ENCODE measurements at places on chromosomes 1 and 21. TPM values are rescaled to one million over a fixed set of nuclear protein-coding genes. Genes with fewer than 3 reads are reported as not detected.

- DNase-seq: no peak
These were observed 216.7 kb upstream of the HOOK1 start for GRCh38 chr1:59598120-59598440.

Gene ATXN7L2
- total RNA-seq: 10.2 TPM

DNA sequence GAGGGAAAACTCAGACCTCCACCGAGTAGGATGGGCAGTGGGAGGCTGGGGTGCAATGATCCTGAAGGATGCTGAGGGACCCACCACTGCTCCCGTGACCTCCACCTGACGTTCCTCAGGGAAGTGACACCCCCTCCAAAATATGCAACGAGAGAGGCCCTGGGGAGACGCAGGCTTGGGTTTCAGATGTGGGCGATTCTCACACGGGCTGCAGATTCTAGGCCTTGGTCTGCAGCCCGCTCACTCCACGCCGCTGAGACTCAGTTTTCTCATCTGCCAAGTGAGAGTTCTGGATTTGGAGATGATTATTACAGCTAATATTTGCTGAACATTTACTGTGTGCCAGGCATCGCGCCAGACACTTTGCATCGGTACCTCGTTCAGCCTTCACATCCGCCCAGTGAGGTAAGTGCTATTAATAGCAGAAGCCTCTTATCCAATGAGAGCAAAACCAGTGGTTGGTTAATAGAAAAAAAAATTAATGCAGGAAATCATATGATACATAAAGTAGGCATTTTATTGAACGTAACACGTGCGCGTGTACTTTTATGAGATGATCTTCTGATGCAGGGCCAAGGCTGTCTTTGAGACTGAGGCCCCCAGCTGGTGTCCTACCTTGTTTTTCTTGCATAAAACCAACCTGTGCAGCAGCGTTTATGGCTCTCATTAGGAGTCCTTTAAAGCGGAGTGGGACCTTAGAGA lies 102.0 kb upstream of the RUNX3 start:
- DNase-seq: peak; percentile 82

Gene NR1I3
- not detected for total RNA-seq

GRCh38 chr1:110338309-110338885 lies 780 bp upstream of the RBM15 start:
- DNase-seq: peak; percentile 98

GRCh38 chr21:45405819-45406762 lies 1.1 kb downstream of the COL18A1 start:
- DNase-seq: no peak

Gene GCSAML
- total RNA-seq: not detected

DNA sequence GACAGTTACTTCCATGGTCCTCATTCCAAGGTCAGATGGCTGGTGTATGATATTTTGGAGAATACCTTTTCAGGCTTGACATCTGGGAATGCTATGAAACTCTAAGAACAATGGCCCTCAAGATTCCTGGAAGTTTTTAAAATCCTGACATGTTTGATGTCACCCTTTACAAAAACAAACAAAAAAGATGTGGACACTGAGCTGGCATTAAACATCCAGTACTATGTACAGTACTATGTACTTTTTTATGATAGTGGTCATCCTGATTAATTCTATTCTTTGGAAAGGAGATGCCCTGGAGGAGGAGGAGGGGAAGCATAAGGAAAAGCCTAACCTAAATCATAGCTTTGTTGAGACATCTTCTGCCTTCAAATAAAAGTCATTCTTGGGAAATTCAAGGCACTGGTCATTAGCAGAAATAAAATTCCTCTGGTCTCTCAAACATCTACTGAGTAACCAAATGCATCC lies 235.4 kb downstream of the HMCN1 start:
- DNase-seq: no peak

Gene HPDL
- 16.8 TPM for total RNA-seq

Gene GPR153
- 0.99 TPM for total RNA-seq

GRCh38 chr1:32639489-32640075 lies 10.8 kb downstream of the ZBTB8OS start:
- no peak for DNase-seq

DNA sequence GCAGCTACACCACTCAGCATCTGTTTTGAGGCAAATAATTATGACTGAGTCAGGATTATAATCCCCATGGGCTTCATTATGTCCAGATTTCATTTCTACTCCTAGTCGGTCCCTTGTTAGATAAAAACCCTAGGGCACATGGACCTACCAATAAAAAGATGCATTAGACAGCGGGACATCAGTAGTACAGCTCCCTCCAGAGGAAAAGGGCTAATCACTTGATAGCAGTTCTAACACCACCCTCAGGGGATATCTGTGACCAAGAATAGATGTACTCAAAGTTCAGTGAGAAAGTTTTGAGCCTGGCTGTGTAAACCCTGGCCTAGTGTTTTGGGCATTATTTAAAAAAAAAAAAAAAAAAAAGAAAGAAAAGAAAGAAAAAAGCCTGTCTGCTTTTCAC lies 10.0 kb downstream of the GJA8 start:
- no peak for DNase-seq

- peak; percentile 55 for DNase-seq
These were observed 16.4 kb downstream of the KNCN start for GRCh38 chr1:46535063-46535462.

GRCh38 chr21:36104317-36105300 lies 30.3 kb upstream of the CBR3 start:
- DNase-seq: peak; percentile 64

Gene ADAMTS4
- total RNA-seq: 0.82 TPM

- DNase-seq: no peak
These were observed 111.9 kb upstream of the SLC44A3 start for GRCh38 chr1:94708299-94708685.

- DNase-seq: no peak
These were observed 38.3 kb upstream of the GBP5 start for GRCh38 chr1:89310976-89311375.

DNA sequence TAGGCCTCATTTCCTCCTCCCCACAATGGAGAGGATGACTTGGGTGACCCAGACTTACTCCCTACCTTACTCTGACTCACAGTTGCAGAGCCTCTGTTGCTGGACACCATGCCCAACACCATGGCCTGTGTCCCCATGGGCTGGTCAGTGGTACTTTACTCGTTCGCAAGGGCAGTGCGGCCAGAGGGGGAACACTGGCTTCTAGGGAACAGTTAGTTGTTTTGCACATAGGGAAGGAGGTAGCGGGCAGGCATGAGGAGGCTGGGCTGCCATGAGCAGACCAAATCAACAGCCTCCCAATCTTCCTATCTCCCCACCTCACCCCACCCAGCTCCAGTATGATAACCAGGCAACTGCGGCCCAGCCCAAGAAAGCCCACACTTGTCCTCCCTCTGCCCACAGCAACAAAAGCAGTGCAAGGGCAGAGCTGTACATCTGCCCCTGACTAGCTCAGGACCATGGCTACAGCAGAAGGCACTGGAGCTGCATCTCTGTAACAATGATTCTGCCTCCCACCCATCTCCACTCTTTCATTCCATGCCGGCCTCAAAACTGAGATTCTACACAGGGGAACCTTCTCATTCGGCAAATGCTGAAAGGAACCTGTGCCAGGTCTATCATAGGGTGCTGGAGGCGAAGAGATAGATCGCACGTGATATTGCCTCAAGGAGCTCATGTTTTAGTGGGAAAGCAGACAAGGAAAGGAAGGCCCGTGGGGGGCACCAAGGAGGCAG lies 18.6 kb downstream of the TAL1 start:
- no peak for DNase-seq

DNA sequence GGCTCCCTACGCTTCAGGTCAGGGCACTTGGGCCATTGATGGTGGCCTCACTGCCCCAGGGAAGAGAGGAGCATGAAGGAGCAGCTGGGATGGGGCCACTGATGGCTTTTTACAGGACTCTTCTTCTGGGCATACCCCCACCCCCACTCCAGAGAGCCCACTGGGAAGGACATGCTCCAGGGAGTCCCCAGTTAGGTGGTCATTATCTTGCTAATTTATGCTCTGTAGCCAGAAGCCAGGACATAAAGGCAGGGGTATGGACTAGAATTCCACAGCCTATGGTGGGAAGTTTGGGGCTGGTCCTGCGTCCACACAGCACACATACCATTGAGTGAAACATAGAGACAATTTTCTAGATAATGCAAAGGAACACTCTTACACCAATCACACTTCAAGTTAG lies 8.8 kb upstream of the GRIK3 start:
- DNase-seq: no peak
